Spleen (tissue), 13 donors: ENCODE measurements at places on chromosomes 12 and 14. TPM values are rescaled to one million over a fixed set of nuclear protein-coding genes. Genes with fewer than 3 reads are reported as not detected.

GRCh38 chr12:21891751-21892217 lies 49.4 kb downstream of the ABCC9 start:
- no peaks in the 10 kb centered on the region for H3K27me3 ChIP-seq
- H3K27ac ChIP-seq, result peak overlapping the region; percentile 8
- no peaks in the 10 kb centered on the region for H3K36me3 ChIP-seq
- H3K4me3 ChIP-seq, result no peak overlapping the region
- H3K4me1 ChIP-seq, result no peaks in the 10 kb centered on the region
- no peak for DNase-seq

DNA sequence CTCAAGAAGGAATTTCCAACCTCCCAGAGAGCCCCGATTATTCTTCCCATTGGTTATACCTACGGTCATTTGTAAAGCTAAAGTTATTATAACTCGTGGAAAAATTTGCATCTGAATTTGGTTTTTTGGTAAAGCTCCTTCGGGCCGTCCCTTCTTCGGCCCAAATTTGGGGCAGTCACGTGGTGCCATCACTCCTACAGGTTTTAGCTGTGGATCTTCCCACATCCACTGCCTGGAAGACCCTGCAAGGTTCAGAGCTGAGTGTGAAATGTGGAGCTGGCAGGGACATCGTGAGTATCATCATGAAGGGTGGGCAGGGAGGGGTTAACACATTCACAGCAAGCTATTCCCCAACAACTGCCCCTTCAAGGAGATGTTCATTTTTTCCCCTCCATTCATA lies 105.7 kb downstream of the NT5DC3 start:
- no peak overlapping the region for H3K4me3 ChIP-seq
- no peak for DNase-seq
- no peaks in the 10 kb centered on the region for H3K4me1 ChIP-seq
- no peaks in the 10 kb centered on the region for H3K27me3 ChIP-seq

DNA sequence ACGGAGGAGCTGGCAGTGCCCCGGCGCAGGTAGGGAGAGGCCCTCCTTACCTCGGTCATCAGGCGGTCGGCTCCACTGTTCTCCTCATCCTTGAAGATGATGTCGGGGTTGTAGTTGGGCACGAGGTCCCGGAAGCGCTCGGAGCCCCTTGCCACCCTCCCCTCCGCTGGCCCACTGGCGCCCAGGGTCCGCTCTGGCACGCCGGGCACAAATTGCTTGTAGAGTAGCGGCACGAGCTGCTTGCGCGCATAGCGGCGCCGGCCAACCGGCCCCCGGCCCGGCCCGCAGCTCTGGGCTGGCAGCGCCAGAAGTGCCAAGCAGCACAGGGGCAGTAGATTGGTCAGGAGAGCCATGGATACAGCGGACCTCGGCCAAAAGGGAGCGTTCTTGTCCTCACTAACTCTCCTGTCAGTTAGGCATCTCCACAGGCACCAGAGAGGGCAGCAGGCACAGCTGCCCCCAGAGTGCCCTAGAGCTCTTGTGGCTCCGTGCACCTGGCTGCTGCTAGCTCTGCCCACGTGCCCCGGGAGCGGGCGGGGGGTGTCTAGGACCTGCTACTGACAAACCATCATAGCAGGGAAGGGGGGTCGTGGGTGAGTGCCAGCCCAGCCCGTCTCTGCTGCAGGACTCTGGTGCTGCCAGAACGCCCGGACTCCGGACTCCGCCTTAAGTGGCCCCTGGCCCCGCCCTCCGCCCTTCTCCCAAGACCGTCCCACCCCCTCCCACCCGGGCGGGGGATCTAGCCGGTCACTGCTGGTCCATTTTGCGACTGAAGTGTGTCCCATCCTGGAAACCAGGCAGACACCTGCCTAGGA lies at the start of gene DHH:
DHH (minus strand) TSS at position 642 of the 815 bp plus-strand sequence; CDS start at position 353, 289 bp downstream.
- H3K4me3 ChIP-seq, result peak within 1 kb of the TSS; percentile 36
- H3K27me3 ChIP-seq, result peaks cover 3% of the 10 kb centered on the region
- no peak within 1 kb of the TSS for H3K27ac ChIP-seq
- peaks cover 50% of the 10 kb centered on the region for H3K4me1 ChIP-seq

The TPPP2 gene
- total RNA-seq, result 0.91 TPM

- H3K27ac ChIP-seq, result no peak overlapping the region
- no peak overlapping the region for H3K4me3 ChIP-seq
- no peaks in the 10 kb centered on the region for H3K27me3 ChIP-seq
- no peaks in the 10 kb centered on the region for H3K36me3 ChIP-seq
- no peak for DNase-seq
These were observed 29.8 kb upstream of the CDKN3 start for GRCh38 chr14:54366736-54367735.

GRCh38 chr12:18340186-18340585 lies 78.9 kb downstream of the PIK3C2G start:
- DNase-seq, result no peak
- H3K4me1 ChIP-seq, result no peaks in the 10 kb centered on the region
- no peaks in the 10 kb centered on the region for H3K36me3 ChIP-seq
- H3K4me3 ChIP-seq, result no peak overlapping the region

DNA sequence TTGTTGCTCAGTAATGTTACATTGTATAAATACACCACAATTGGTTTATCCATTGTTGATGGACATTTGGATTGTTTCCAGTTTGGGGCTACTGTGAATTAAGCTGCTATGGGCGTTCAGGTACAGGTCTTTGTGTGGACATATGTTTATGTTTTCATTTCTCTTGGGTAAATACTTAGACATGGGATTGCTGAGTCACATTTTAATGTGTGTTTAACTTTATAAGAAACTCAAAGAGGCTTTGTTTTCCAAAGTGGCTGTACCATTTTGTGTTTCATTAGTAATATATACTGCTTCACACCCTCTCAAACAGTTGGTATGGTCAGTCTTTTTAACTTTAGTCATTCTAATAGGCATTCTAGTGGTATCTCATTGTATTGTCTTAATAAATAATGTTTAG lies 225.0 kb downstream of the SPTSSA start:
- H3K27me3 ChIP-seq, result no peaks in the 10 kb centered on the region
- no peak for DNase-seq
- no peak overlapping the region for H3K4me3 ChIP-seq

- H3K4me3 ChIP-seq, result no peak overlapping the region
- H3K4me1 ChIP-seq, result no peaks in the 10 kb centered on the region
- no peak for DNase-seq
- no peak overlapping the region for H3K27ac ChIP-seq
- H3K27me3 ChIP-seq, result no peaks in the 10 kb centered on the region
These were observed 14.9 kb downstream of the SCARB1 start for GRCh38 chr12:124848621-124849380.
